Naive thymus-derived CD8-positive, alpha-beta T cell (primary cell): ENCODE measurements at places on chromosomes 16 and 17. TPM values are rescaled to one million over a fixed set of nuclear protein-coding genes. Genes with fewer than 3 reads are reported as not detected.

Gene SLC16A3
- 11.6 TPM for total RNA-seq

Gene TBX21
- total RNA-seq: 1.6 TPM

Gene KRTAP4-3
- not detected for total RNA-seq

Gene SHISA6
- total RNA-seq: not detected

Gene SECTM1
- 0.18 TPM for total RNA-seq

Gene CAMKK1
- total RNA-seq: 5.0 TPM

Gene NME2
- total RNA-seq: 198 TPM

Gene DHRS11
- 8.3 TPM for total RNA-seq

Gene GLYR1
- 112 TPM for total RNA-seq

Gene TP53TG3B
- total RNA-seq: not detected

Gene ASPSCR1
- total RNA-seq: 47.7 TPM

Gene NUPR1
- 0.05 TPM for total RNA-seq

Gene MYO15B
- total RNA-seq: 412 TPM

Gene KPNA2
- 10.2 TPM for total RNA-seq

Gene NHLRC4
- total RNA-seq: 4.7 TPM

Gene CEP295NL
- 0.86 TPM for total RNA-seq

Gene SMIM22
- not detected for total RNA-seq

Gene KRTAP17-1
- not detected for total RNA-seq

Gene TBX6
- total RNA-seq: 2.5 TPM

Gene CHRNE
- 1.3 TPM for total RNA-seq

Gene CARD14
- not detected for total RNA-seq

Gene LRRC36
- 0.49 TPM for total RNA-seq

Gene ASGR1
- total RNA-seq: 0.68 TPM

Gene KCTD5
- total RNA-seq: 24.3 TPM

Gene ATP2A3
- total RNA-seq: 140 TPM

Gene SHPK
- 8.8 TPM for total RNA-seq

Gene KCTD11
- total RNA-seq: 5.0 TPM

Gene CSH2
- not detected for total RNA-seq

Gene GLP2R
- total RNA-seq: not detected

Gene VTN
- 0.26 TPM for total RNA-seq

Gene METTL22
- 49.6 TPM for total RNA-seq

Gene SEPTIN1
- 216 TPM for total RNA-seq

Gene TBC1D3H
- total RNA-seq: not detected

Gene HSD17B2
- total RNA-seq: not detected
